ENCODE measurements at places on chromosomes 5 and 9.

GRCh38 chr5:45542421-45542820, 153.8 kb downstream of the HCN1 start:
- no peak for DNase-seq

DNA sequence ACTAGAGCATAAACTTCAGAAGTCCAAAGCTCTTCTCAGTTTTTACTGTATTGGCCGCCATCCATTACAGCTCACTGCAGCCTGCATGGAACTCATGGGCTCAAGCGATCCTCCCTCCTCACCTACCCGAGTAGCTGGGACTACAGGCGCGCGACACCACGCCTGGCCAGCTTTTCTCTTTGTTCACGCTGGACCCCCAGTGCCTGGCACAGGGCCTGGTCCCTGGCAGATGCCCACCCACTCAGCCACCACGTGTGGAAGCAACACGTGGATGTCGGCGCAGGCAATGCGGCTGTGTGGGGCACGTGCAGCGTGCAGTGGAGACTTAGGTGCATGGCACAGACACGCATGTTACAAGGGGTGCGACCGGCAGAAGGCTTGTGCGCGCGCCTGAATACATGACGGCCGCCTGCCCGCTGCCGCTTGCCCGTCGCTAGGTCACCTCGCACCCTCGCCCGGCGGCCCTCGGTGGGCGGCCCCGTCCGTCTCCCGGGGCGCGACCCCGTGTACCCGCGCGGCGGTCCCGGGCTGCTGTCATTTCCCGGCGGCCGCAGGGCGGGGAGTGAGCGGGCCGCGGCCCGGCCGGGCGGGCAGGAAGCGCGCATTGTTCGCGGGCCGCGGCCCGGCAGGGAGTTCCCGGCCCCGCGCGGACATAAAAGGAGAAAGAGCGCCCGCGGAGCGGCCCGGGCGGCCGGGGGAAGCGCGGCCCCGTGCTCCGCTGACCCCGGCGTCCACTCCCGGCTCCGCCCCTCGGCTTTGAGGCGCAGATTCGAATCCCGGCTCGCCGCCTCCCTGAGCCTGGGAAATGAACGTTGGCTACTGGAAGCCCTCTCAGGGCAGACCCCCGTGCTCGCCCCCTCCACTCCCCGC, 24.1 kb upstream of the PTGS1 start:
- DNase-seq, result no peak

- DNase-seq, result no peak
Measured at GRCh38 chr5:170740551-170741205, 42.8 kb upstream of the GABRP start.

GRCh38 chr5:150486402-150487198, 21.3 kb upstream of the NDST1 start:
- peak; percentile 72 for DNase-seq

DNA sequence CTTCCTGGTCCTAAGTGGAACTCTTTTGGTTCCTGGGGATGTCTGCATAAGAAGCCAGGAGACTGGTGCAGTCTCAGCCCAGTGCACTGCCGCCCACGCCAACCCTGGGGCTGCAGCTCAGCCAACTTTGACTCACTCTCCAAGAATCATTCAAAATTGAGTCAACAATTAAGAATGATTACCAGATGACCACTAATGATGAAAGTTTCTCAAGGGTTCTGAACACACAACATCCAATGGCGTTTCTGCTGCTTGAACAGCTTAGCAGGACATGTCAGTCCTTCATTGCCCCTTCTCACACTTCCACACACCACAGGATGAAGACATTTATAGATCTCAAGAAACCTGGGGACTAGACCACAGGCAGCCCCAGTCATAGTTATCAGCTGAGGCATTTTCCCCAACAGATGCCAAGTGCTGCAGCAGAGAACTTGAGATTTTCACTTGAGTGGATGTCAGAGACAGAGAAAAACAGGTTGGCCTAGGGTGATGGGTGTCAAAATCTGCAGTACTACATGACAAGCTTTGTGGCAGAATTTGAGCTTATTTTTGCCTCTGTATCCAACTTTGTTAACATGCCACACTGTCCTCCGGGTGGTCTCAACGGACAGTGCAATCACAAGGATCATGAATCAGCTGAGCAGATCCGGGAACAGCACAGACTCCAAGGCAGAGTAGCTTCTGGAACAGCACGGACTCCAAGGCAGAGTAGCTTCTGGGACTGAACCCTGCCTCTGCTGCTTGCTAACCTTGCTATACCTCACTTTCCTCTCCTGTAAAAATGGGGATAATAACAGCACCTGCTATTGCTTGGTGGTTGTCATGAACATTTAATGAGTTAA, 356.1 kb downstream of the SPOCK1 start:
- no peak for DNase-seq

GRCh38 chr5:140611020-140611521, 21.9 kb downstream of the CD14 start:
- DNase-seq, result no peak

- DNase-seq, result peak; percentile 69
Measured at GRCh38 chr9:19161257-19162025, 34.1 kb upstream of the PLIN2 start.

DNA sequence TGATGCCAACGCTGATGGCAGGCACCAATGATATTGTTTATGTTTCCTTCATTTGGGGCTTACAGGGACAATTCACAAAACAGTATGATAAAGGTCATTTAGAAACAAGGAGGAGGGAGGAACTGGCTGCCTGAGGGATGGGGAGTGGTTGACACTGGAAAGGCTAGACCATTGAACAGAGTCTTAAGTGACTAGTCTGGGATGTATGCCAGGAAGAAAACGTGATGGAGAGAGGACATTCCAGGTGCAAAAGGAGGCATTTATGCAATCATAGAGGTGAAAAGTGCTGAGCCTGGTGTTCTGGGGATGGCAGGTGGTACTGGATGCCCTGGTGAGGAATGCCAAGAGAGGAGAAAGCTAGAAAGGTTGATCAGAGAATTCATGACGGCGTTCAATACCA, 153.4 kb downstream of the ZNF462 start:
- no peak for DNase-seq

- DNase-seq, result no peak
Measured at GRCh38 chr9:120343416-120343815, 236.6 kb downstream of the CDK5RAP2 start.

DNA sequence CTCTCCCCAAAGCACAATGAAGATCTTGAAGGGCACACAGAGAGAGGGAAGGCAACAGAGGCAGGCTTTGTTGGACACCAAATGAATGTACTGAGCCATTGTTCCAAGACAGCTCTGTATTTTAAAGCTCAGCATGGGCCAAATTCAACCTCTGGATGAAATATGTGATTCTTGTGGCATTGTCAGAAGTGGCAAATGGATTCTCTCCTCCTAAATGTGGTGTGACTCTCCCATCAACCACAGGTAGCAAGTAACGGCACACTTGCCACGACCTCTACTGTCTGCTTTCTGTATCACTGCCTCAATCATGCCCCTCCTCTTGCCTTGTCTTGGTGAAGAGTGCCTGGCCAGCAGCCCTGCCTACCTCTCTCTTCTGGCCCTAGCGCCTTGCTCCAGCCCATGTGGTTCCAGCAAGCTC, 6.1 kb upstream of the MOB3B start:
- DNase-seq, result no peak

DNA sequence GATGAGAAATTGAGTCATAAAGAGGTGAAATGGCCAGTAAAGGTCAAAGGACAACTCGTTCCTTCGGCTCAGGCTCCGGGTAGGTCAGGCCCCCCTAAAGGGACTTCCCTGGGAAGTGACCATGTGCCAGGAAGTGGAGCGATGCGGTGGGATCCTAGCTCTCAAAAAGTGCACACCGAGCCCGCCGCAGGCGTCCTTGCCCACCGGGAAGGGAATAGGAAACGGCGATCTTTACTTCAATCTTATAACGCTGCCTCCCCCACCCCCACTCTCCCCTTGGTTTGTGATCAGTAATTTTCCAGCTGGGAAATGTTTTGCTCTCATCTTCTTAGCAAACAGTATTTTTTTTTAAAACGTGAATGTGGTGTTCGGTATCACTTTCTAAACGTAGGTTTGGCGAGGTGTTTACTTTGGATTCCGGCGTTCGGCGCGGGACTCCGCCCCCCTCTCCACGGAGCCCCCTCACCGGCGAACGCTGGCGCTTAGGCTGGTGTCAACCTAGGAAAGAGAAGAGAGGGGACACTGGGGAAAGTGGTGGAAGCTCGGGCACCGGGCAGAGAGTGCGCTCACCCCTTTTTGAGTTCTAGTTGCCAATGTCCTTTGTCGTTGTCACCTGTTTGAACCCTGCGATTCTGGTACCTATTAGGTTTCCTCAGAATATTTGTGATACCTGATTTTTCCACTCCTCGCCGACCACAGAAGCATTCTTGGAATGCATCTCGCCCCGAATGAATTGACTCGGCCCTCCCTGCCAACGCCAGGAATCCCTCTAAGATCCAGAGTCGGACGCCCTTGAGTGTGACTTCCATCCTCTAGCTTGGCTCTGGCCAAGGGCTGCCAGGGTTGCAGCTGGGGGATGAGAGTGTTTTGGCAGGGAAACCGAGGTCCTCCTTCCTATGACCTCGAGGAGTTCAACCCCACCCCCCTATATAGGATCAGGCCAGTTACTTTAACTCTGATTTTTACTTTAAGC, 1.8 kb upstream of the KLF4 start:
- DNase-seq, result no peak

DNA sequence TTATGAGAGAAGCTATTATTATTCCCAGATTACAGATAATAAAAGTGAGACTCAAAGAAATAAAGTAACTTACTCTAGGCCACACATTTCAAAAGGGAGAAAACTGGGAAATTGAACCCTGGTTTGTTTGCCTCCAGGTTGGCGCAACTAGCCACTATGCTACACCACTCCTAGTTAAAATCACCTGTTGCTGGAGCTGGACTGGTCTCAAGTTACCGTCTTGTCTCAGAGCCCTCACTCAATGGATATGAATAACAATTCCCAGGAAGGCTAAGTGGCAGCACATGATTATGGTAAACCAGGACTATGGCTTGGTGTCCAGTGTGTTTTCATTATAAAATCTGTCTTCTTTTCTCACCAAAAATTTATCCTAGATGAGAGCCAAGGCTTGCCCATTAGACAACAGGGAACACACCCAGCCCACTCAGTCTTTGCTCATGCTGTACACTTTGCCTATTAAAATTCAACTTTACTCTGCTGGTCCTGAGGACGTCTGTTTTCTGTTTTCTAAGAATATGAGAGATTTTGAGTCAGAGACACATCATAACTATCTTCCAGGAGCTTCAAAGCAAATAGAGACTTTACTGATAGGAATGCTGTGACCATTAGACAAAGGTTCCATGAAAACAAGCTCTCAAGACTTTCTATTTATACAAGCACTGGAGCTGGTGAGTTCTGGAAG, 58.1 kb downstream of the ADRB2 start:
- no peak for DNase-seq

DNA sequence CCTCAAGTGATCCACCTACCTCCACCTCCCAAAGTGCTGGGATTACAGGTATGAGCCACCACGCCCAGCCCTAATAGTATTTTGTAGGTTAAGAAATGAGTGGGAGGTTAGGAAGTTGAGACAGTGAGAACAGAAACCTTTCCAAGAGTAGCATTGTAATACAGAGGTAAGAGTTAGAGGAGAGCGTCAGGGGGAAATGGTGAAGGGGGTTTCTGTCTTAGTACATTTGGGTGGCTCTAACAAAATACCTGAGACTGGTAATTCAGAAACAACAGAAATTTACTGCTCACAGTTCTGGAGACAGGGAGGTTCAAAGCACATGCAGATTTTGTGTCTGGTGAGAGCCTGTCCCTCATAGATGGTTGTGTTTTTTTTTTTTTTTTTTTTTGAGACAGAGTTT, 18.8 kb downstream of the SMIM3 start:
- no peak for DNase-seq

- no peak for DNase-seq
Measured at GRCh38 chr5:35233121-35233520, 2.8 kb upstream of the PRLR start.

DNA sequence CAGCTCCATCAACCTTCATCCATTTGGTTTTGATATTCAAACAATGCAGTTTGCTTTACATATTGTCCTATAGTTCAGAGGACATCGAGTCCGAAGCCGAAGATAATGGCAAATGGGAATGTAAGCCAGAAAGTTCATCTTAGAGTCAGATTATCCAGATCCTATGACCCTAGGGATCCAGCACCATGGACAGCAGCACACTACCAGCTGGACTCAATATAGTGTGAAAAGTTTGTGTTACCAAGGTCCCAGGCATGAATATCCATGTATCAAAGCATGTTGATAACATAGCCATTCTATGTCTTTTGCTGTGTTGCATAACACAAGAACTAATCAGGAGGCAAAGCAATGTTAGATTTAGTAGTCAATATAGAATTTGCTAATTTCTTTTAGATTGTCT, 46.3 kb downstream of the FSTL4 start:
- DNase-seq, result no peak

- DNase-seq, result no peak
Measured at GRCh38 chr5:14884062-14884612, 12.6 kb upstream of the ANKH start.

DNA sequence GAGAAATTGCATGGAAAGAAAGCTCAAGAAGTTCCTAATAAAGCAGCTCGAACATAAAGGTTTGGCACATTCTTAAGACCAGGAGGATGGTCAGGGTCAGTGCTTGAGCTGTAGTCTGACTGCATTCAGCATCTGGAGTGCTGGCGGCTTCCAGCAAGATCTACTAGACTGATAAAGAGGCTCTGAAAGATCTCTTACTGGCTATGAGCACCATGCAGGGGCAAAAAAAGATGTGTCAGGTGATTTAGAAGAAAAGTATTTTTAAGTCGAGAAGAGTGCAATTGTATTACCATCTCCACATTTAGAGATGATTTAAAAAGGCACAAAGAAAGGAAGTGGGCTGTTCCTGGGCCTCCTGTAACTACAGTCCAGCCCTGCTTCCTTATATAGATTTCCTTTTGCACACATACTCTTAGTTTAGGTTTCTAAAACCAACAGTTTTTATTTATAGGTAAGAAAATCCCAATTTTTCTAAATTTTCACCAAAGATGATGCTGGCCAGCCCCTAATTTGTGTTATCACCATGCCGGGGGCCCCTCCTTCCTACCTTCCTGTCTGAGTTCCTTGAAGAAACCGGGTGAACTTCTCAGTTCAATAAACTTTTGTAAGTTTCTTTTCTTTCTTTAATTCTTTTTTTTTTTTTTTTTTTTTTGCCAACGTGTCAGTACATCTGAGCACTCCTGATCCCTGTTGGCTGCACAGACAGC, 65.9 kb upstream of the PLPP1 start:
- DNase-seq, result no peak

GRCh38 chr5:66358741-66359140, 214.6 kb downstream of the SREK1 start:
- DNase-seq, result no peak

DNA sequence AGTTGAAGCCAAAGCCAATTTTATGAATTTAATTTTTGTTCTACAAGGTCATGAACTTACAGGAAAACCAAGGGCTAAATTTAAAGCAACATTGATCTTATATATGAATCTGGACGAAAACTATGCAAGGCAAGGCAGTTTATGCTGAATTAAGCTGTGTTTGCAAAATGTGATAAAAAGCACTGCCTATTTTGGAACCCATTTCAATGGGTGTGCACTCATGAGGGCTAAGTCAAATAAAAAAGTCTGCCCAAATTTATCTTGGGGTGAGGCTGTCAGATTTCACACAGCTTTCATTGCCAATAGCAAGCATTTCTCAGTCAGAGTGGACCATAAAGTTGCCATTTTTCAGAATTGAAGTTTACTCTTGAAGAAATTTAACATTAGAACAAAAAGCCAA, 199.9 kb downstream of the LURAP1L start:
- no peak for DNase-seq

- no peak for DNase-seq
Measured at GRCh38 chr9:4689687-4690104, 10.3 kb downstream of the CDC37L1 start.
